ENCODE measurements at places on chromosomes 3 and 15.

DNA sequence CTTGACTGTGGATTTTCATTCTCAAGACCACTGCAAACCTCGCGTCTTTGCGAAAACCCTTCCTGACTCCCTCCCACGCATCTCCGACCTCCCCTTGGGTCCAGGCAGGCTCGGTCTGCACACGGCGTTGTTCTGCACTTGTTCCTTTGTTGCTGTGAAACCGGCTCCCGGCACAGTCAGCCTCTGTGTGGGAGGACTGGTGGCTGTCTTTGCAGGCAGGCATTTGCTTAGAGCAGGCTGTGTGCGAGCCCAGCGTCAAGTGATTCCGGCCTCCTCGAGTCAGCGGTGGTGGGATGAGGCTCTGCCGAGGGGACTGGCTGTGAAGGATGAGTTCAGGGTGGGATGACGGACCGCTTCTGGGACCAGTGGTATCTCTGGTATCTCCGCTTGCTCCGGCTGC, 102.6 kb upstream of the ROPN1 start:
- no peak for DNase-seq

DNA sequence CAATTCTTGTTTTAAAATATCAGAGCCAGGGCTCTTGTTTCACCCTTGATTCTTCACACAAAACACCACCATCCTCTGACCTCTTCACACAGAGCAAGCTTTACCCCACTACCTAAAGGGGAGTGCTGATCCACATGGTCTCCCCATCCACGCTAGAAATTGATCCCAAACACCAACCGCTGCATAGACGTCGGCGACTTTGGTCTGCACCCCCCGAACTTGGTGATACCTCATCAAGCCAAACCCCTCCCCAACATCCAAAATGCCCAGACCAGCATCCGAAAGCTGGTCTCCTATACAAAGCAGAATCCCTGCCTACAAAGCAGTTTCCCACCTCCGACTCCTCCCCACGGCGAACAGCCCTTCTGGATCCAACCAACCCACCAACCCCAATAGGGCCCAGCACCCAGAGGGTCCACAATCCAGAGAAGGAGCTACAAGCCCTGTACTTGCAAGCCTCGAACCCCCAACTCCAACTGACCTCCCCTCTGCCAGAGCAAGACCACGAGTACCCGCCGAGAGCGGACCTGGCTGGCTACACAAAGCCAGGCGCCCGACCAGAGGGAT, 25.8 kb upstream of the MTHFS start:
- DNase-seq, result no peak

GRCh38 chr3:115626006-115626409, 2.7 kb downstream of the GAP43 start:
- no peak for DNase-seq

DNA sequence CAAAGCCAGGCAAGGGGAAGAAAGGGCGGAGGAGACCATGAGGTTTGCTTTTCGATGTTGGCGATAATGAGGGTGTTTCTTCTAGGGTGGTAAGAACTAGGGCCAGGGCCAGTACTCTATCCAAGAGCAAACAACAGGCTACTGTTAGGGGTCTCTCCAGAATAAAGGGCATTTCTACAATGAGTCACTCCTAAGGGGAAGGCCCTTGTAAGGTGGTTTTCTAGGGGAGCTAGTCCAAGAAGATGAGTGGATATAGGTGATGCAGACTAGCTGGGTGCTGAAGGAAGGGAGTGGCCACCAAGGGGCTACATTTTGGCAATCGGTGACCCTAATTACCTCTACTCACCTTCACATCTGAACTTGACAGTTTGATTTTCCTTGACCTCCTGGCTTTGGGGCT, 148.5 kb upstream of the HACD2 start:
- no peak for DNase-seq

DNA sequence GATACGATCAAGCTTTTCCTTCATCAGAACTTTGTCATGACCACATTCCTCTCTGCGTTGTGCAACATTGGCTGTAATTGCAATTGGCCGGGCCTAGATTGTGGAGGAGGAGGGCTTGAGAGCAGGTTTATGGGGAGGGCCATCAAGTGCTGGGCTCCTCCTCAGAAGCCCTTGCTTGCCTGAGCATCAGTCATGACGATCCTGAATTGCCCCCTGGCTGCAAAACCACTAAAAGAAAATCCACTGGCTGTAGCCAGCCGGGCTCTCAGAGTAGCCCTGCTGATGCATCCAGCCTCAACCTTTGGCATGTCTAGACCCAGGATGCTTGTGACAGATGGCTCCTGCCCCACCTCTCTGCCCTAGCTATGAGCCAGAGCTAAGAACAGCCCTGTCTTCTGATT, 13.4 kb upstream of the TRH start:
- no peak for DNase-seq

DNA sequence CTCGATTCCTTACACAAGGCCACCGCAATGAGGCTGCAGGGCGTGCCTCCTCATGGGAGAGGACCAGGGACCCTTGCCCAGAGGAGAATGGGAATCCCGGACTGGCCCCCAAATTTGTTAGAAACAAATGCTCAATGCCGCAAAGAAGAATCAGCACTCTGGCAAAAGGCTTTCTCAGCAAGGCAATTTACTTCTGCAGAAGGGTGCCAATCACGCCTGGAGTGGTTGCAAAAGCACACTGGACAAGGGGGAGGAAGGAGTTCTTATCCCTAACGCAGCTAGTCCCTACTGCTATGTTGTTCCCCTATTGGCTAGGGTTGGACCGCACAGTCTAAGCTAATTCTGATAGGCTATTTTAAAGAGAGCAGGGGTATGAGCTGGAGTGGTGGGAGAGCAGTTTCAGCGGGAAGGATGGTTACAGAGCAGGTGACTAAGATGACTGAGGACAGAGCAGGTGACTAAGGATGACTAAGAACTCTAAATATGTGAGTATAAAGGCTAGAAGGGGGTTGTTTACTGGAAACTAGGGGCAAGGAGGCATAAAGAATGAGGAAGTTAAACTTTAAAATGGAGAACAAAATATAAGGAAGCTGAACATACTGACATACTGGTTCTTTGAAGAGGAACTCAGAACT, 48.5 kb downstream of the KATNBL1 start:
- DNase-seq, result no peak

DNA sequence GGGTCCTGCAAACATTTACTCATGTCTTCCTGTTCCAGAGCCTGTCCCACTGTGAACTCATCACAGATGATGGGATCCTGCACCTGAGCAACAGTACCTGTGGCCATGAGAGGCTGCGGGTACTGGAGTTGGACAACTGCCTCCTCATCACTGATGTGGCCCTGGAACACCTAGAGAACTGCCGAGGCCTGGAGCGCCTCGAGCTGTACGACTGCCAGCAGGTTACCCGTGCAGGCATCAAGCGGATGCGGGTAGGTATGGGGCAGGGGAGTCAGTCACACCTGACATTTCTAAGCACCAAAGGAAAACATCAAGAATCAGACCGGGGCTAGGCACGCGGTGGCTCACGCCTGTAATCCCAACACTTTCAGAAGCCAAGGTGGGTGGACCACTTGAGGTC, 56.3 kb downstream of the UBP1 start:
- no peak for DNase-seq

GRCh38 chr3:13040361-13041074, 32.7 kb downstream of the IQSEC1 start:
- peak; percentile 67 for DNase-seq

DNA sequence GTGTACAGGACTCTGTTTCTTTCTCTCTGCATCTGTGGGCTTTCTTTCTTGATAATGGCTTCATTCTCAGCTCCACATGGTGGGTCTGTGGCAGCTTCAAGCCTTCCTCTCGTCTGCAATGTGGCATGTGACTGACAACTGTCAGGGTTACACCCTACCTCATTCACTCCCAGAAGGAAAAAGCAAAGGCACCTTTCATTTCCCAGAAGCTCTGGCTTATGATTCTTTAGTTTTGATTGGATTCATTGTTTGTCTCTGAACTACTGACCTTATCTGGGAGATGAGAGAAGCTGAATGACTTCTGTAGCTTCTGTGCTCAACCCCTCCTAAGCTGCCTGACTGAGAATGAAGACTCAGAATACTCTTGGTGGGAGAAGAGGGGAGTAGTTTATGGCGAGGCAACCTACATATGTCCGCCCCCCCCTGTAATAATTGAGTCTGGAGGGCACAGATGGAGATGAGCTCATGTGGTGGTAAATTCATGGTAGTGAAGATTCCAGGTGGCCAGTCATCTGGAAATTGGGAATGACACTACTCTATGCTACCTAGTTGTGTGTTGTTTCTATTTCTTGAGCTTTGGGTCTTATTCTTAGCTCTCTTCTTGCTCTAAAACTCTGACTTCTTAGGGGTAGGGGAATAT, 38.4 kb downstream of the KCNAB1 start:
- no peak for DNase-seq

DNA sequence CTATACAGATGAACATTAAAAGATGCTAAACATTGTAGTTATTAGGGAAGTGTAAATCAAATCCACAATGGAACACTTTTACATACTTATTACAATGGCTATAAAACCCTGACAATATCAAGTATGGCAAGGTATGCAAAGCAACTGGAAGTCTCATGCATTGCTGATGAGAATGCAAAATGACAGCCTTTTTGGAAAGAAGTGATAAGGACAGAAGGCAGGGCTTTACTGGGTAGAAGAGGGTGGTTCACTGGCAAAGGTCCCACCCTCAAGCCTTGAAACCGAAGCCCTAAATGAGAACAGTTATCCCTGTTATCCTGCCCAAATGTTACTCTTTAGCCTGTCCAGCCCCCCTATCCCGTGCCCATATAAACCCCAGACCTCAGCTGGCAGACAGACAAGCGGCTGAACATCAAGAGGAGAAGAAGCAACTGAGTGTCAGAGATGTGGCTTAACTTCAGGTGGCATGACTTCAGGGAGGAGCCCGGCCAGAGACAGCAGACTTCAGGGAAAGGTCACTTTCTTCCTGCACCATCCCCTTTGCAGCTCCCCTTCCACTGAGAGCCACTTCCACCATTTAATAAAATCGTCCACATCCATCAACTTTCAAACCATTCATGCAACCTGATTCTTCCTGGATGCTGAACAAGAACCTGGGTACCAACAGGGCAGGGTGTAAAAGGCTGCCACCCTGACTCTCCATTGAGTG, 732 bp upstream of the GCSAM start:
- DNase-seq, result no peak

DNA sequence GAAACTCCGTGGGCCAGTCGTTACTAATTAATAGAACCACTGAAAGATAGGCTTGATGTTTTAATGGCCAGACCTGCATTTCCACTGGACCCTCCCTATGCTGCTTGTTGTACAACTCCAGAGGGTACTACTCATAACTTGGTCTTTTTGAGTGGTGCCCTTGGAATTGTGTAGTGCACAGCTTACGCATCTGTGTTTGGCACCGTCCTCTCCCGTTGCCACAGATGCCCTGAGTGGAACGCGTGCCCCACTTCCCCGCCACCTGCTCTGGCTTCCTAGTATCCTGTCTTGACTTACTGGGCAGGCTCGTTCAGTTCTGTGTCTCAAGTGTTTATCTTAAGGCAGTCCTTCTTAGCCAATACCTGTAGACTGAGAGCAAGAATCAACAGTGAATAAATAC, 78.7 kb downstream of the USP13 start:
- no peak for DNase-seq

- DNase-seq, result no peak
Measured at GRCh38 chr15:66725464-66725785, 23.4 kb downstream of the SMAD6 start.

Data from stimulated activated naive CD8-positive, alpha-beta T cell treated with anti-CD3 and anti-CD28 coated beads, Interleukin-15, Interleukin-2, amounts not matched to agents 100 U/mL and 50 U/mL, for 24 hours (primary cell).